ENCODE measurements at places on chromosomes 2 and 18. TPM values are rescaled to one million over a fixed set of nuclear protein-coding genes. Genes with fewer than 3 reads are reported as not detected.

The ESPNL gene
- polyA plus RNA-seq = 1.3 TPM

GRCh38 chr2:163970058-163970813, 234.4 kb upstream of the FIGN start:
- no peaks in the 10 kb centered on the region for H3K27me3 ChIP-seq
- H3K36me3 ChIP-seq = no peaks in the 10 kb centered on the region
- H3K4me3 ChIP-seq = no peak overlapping the region
- no peaks in the 10 kb centered on the region for H3K4me1 ChIP-seq
- H3K27ac ChIP-seq = no peak overlapping the region

The FHL2 gene
- polyA plus RNA-seq = 12.2 TPM

The SLC4A5 gene
- polyA plus RNA-seq = 1.1 TPM

The SLC30A3 gene
- 0.07 TPM for polyA plus RNA-seq

The MYO7B gene
- 165 TPM for polyA plus RNA-seq
